Stimulated activated CD8-positive, alpha-beta memory T cell treated with anti-CD3 and anti-CD28 coated beads, Interleukin-2, amount 100 ng/mL, for 48 hours (primary cell): ENCODE measurements at places on chromosomes 4 and X.

DNA sequence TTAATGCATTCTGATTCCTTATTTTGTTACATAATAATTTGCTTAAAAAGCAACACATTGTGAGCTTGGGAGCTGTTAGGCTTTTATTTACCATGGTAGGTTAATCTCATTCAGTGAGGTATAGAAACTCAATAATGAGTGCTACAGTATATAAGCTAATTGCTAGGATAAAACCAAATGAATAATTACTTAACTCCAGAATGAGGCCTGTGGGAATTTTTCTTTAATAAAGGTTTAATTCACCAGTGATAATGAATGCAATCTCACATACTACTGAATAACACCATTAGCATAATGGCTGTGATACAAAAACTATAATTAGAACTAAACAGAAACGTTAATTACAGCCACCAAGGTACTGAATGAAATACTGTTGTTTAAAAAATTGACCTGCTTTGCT, 326.3 kb downstream of the IQCM start:
- no peak for DNase-seq

DNA sequence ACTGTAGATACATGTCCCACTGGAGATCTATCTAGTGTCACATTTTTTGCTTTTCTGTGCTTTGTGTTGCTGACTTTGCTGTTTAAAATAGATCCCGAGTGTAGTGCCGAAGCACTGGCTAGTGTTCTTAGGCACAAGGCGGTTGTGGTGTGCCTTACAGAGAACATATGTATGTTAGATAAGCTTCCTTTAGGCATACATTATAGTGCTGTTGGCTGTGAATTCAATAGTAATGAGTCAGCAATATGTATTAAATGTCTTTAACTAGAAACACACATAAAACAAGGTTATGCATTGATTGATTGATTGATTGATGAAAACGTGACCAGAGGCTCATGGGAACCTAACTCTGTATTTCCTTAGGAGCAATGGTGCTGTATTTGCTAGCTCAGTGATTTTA, 56.2 kb downstream of the COX7B2 start:
- DNase-seq = no peak

GRCh38 chr4:7770224-7771050, 169.2 kb downstream of the AFAP1 start:
- DNase-seq = no peak

DNA sequence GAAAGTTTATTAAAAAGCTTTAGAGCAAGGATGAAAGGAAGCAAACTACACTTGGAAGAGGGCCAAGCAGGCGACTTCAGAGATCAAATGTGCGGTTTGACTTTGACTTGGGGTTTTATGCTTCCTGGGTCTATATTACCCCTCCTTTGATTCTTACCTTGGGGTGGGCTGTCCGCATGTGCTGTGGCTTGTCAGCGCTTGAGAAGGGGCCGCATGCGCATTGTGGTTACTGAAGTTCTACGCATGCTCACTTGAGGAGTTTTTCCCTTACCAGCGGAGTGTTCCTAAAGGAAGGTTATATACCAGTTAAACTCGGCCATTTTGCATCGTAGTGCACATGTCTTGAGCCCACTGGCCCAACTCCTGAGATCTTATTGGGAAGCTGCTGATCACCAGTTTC, 9.9 kb downstream of the ZNF157 start:
- peak; percentile 22 for DNase-seq

DNA sequence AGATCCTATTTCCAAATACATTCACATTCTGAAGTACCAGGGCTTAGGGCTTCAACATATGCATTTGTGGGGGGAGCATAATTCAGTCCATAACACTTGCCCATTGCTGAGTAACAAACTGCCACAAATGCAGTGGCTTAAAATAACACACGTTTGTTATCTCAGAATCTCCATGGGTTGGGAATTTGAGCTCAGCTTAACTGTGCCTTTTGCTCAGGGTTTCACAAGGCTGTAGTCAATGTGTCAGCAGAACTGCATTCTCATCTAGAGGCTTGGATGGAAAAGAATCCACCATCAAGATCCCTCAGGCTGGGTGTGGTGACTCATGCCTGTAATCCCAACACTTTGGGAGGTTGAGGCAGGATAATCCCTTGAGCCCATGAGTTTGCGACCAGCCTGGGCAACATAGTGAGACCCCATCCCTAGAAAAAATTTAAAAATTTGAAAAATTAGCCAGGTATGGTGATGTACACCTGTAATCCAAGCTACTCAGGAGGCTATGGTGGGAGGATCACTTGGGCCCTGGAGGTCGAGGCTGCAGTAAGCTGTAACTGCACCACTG, 25.8 kb upstream of the TBL1X start:
- no peak for DNase-seq

- no peak for DNase-seq
Measured at GRCh38 chr4:17066972-17067371, 168.5 kb upstream of the LDB2 start.

- peak; percentile 46 for DNase-seq
Measured at GRCh38 chrX:151680805-151681204, 14.5 kb upstream of the PRRG3 start.

GRCh38 chr4:97106161-97106560, 1037.1 kb downstream of the STPG2 start:
- DNase-seq = no peak

GRCh38 chrX:71615056-71615455, 3.3 kb downstream of the CXCR3 start:
- no peak for DNase-seq

DNA sequence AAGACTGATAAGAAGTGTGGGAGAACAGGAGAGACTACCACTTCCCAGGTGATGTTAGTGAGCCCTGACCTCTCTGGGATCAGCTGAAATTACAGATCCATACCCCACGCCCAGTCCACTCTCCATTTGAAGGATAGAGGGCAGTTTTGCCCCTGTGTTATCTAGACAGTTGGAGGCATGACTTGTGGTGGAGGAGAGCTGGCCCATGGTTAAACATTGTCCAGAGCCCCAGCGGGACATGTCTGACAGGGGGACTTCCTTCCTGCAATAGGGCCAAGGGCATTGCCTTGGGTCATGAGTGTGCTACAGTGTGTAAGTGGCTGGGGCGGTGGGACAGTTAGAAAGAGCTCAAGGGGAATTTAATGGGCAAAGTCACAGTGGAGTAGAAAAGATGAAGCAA, 181.1 kb downstream of the MID1IP1 start:
- no peak for DNase-seq
